ENCODE measurements at places on chromosomes 13 and 19. TPM values are rescaled to one million over a fixed set of nuclear protein-coding genes. Genes with fewer than 3 reads are reported as not detected.

SIGLEC5 gene
- total RNA-seq, result not detected

SCN1B gene
- total RNA-seq, result 15.9 TPM

RFXAP gene
- 1.2 TPM for total RNA-seq

SERTM1 gene
- total RNA-seq, result not detected

C19orf85 gene
- not detected for total RNA-seq

HTR2A gene
- total RNA-seq, result not detected

ZNF628 gene
- total RNA-seq, result 7.8 TPM

All from A549 treated with RU486 at 1 μM for 4 hours (cell line).